Cerebellum (tissue), 4 donors: ENCODE measurements at places on chromosomes 7 and 10. TPM values are rescaled to one million over a fixed set of nuclear protein-coding genes. Genes with fewer than 3 reads are reported as not detected.

KIAA1549 gene
- 29.0 TPM for total RNA-seq

DTX2 gene
- 6.5 TPM for total RNA-seq

ANK3 gene
- total RNA-seq: 363 TPM

PPP1R17 gene
- 4.4 TPM for total RNA-seq

VIPR2 gene
- total RNA-seq: 7.3 TPM

HABP2 gene
- total RNA-seq: not detected
